Right atrium auricular region (tissue), 2 donors: ENCODE measurements at places on chromosomes 12 and 14. TPM values are rescaled to one million over a fixed set of nuclear protein-coding genes. Genes with fewer than 3 reads are reported as not detected.

DNA sequence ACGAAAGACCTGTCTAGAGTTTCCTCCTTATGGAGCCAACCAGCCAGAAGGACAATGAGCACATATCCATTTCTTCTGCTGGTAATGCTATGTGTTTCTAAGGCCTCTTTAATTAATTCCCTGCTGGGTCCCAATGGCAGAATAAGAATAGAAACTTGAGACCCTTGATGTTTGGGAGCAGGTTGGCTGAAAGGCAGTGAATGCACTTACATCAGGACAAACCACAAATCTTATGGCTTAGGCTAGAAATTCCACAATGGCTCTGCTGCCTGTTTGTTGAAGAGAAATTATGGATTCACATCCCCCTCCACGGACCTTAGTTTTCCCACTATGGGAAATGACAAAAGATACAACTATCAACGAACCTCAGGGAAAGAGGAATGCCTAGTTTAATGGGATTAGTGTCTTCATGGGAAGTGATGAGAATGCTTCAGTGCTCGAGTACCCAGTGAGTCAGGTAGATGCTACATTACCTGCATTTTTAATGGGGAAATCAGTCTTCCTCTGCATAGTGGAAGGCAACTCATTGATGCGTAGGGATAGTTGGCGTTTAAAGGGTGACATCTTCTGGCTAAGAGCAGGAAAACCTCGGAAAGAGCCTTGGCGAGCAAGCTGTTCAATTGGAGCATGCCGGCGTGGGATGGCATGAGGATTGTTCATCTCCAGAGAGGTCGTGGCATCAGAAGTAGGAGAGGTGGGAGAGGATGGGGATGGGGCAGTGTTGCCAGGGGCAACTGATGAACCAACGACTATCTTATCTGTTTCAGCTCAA is 46.5 kb downstream of the PAPLN start:
- no peaks in the 10 kb centered on the region for H3K27me3 ChIP-seq
- no peak overlapping the region for H3K4me3 ChIP-seq
- DNase-seq, result no peak
- peaks cover 64% of the 10 kb centered on the region for H3K36me3 ChIP-seq
- H3K4me1 ChIP-seq, result no peaks in the 10 kb centered on the region

- no peak for DNase-seq
- no peaks in the 10 kb centered on the region for H3K27me3 ChIP-seq
- H3K4me1 ChIP-seq, result peaks cover 51% of the 10 kb centered on the region
- peak overlapping the region; percentile 96 for H3K27ac ChIP-seq
Observed at GRCh38 chr12:6868211-6869048, 1.1 kb downstream of the TPI1 start.

DNA sequence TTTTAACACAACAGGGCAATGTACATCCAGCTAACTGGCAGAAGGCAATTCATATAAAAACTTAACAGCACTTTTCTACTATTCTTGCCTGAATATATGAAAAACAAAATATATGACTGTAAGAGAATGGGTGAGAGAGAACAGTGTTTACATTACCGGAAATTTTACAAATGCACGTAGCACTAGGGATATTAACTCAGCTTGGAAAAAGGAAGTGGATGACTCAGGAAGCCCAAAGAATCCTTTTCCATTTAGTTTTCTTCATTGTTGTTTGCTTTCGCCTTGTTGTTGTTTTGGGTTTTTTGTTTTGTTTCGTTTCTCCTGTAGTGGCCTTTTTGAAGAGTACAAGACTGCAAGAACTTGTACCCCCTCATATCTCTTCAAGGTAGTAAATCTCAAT is 295.5 kb downstream of the EGLN3 start:
- H3K36me3 ChIP-seq, result no peaks in the 10 kb centered on the region
- no peak overlapping the region for H3K27ac ChIP-seq
- no peaks in the 10 kb centered on the region for H3K27me3 ChIP-seq
- no peak for DNase-seq

Gene DBX2
- 0.51 TPM for total RNA-seq

DNA sequence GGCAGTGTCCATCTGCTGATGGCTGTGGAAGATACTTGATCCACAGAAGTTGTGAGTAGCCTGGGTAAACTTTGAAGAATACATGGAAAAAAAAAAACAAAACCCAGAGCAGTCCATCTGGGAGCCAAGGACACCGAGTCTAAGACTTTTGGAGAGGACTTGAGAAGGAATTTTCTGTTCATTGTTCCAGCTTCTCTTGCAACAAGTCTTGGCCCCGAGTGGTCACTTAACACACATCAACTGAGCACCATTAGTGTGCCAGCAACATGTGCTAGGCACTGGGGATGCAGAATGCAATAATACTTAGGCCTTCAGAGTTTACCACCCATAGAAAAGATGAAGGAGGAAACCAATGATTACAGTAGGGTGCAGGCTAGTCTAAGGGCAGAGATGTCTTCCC is 266.7 kb downstream of the EMP1 start:
- DNase-seq, result no peak
- H3K4me1 ChIP-seq, result no peaks in the 10 kb centered on the region
- H3K36me3 ChIP-seq, result no peaks in the 10 kb centered on the region
- H3K27ac ChIP-seq, result no peak overlapping the region

Gene SAMD15
- 0.39 TPM for total RNA-seq

Gene MDGA2
- not detected for total RNA-seq

DNA sequence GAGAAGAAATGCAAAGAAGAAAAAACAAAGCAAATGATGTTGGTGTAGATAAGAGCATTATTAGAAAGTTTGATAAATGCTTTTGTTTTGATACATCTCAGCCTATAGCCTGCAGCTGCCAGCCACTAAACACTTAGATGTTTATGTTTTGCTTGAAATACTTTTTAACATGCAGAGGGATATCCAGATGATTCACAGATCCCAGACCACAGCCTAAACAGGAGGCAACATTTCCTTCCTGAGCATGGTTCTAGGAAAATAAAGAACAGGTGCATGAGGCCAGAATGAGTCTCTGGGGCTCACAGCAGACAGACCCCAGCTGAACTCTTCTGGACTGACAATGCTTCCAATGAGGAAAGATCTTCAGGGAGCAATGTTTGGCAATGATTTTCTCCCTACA is 103.7 kb upstream of the EEA1 start:
- no peaks in the 10 kb centered on the region for H3K27me3 ChIP-seq
- H3K4me3 ChIP-seq, result no peak overlapping the region
- H3K4me1 ChIP-seq, result no peaks in the 10 kb centered on the region
- DNase-seq, result no peak
- H3K27ac ChIP-seq, result no peak overlapping the region
- H3K36me3 ChIP-seq, result no peaks in the 10 kb centered on the region

Gene ELK3
- total RNA-seq, result 15.1 TPM

DNA sequence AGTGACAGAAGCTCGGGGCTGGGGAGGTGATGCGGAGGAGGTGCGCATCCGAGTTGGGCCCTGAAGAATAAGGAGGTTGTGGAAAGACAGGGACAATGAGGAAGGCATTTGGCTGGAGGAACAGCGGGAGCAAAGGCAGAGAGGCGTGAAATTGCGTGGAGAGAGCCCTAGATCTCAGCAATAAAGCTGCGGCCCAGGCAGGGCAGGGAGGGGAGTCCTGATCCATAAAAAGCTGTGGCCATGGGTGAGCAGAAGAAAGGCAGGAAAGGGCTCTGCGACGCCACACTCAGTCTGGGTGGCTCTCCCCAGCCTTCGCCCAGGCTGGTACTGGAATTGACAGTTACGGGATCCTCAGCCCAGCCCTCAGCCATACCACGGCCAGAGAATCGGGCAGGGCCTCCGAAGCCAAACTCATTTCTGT is 2.2 kb downstream of the FIGNL2 start:
- H3K27me3 ChIP-seq, result peaks cover 9% of the 10 kb centered on the region
- DNase-seq, result no peak
- H3K4me3 ChIP-seq, result no peak overlapping the region
- H3K27ac ChIP-seq, result no peak overlapping the region
